ENCODE measurements at places on chromosomes 12 and 14. TPM values are rescaled to one million over a fixed set of nuclear protein-coding genes. Genes with fewer than 3 reads are reported as not detected.

The TMPRSS12 gene
- total RNA-seq: not detected

The PITPNM2 gene
- total RNA-seq: 9.0 TPM

GRCh38 chr12:95599880-95600279 is 48.6 kb upstream of the USP44 start:
- no peak for DNase-seq

- no peak for DNase-seq
These were observed 83.9 kb downstream of the ADCK1 start for GRCh38 chr14:77883847-77884238.

- DNase-seq: no peak
These were observed 17.2 kb downstream of the MAP3K12 start for GRCh38 chr12:53481939-53482586.

DNA sequence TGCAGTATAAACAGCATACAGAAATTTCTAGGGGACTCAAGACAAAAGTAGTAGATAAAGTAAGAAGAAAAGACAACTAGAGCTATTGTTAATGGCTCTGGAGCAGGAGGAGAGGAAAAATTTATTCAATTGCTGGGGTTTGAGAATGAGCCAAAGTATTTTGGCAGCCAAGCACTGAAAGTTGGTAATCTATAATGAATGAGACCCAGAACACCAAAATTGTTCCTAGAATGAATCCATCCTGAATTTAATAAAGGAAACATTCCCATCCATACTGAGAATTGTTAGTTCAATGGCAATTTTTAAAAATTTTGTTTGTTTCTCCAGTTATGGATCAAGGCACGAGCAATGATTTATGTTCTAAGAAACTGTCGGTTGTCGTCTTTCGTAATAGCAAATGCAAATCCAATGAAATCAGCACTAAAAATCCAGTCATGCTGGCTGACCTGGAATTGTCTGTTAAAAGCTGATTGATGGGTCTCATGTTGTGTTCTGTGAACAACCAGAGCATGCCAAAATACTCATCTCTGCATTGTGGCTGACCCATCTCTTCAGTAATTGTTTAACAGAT is 170.9 kb upstream of the LMNTD1 start:
- DNase-seq: no peak

DNA sequence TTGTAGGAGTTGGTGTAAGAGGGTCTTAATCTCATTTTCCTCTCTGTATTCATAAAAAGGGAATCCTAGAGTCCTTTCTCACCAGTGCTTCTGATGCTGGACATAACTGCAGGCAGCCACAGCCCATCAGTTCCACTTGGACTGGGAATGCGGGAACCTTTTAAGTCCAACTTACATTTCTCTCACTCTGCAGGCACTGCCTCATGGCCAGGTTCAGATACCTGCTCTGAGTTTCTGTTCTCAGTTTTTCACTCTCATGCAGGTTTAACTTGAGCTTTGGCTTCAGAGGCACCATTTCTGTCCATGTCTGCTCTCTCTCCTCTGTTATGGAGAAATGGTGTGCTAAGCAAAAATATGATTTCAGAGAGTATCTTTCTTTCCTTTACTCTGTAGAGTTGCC is 4.2 kb downstream of the ACVR1B start:
- DNase-seq: no peak

DNA sequence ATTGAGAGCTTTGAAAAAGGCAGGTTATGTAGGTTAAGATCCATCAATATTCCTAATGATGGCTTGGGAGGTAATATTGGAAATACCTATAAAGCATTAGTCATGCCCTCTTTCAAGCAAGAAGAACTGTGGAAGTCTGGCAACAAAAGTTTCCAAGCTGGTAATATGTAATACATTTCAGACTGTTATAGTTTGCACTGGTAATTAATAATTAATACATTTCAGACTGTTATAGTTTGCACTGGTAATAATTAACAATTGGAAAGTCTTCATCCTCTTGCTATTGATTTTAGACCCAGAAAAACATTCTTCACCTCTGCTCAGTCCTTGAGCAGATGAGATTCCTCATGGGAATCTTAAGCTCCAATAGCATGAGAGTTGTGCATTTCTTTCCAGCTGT is 29.0 kb upstream of the WDR89 start:
- no peak for DNase-seq

DNA sequence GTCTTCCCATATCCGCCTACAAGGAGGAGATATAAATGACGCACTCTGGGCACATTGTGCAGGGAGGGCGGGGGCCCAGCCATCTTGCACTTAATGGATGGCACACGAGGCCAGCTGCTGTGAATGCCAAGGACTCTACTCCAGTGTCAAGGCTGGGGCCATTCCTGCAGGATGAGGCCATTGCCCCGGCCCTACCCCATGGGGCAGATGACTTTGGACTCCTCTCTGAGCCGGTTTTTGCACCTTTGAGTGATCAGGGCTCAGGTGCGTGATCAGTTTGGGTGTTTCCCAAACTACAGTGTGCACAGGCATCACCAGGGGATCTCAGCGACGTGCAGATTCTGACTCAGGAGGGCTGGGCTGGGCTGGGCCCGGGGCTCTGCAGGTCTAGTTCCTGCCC is 16.1 kb downstream of the MMAB start:
- DNase-seq: no peak

GRCh38 chr12:17028348-17028747 is 422.4 kb upstream of the LMO3 start:
- no peak for DNase-seq

All from tibial nerve (tissue), 4 donors.